ENCODE measurements at places on chromosomes 4 and X.

GRCh38 chrX:83759872-83760271, 101.1 kb upstream of the CYLC1 start:
- no peak for DNase-seq

DNA sequence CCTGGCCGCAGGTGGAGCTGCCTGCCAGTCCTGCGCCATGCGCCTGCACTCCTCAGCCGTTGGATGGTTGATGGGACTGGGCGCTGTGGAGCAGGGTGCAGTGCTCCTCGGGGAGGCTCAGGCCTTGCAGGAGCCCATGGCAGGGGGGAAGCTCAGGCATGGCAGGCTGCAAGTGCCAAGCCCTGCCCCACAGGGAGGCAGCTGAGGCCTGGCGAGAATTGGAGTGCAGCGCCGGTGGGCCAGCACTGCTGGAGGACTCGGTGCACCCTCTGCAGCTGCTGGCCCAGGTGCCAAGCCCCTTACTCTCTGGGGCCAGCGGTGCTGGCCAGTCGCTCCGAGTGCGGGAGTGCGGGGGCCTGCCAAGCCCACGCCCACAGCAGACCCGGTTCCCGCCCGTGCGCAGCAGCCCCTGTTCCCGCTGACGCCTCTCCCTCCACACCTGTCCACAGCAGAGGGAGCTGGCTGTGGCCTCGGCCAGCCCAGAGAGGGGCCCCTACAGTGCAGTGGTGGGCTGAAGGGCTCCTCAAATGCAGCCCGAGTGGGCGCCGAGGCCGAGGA, 275.9 kb upstream of the FRG1 start:
- no peak for DNase-seq

DNA sequence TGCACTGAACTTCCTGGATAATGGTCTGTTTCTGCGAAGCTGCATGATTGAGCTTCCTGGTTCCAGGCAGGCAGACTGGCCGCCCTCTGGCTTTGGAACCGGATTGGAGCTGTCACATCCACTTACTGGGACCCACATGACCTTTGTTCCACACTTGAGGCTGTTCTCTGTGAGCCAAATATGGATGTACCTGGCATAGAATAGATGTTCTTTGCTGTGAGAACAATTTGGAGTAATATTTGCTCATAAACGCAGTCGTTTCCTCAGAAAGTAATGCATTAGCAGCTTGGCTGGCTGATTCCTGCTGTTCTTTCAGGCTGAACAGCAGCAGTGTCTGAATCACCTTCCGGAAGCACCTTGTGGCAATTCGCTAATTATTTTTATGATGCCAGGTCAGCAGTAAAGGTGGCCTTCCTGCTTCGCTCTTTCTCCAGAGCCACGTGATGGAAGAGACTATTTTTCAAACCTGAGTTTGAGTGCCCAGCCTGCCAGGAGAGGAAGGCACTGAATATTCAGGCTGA, 78.1 kb upstream of the BOD1L1 start:
- no peak for DNase-seq

GRCh38 chr4:27046851-27047250, 186.2 kb downstream of the STIM2 start:
- no peak for DNase-seq

DNA sequence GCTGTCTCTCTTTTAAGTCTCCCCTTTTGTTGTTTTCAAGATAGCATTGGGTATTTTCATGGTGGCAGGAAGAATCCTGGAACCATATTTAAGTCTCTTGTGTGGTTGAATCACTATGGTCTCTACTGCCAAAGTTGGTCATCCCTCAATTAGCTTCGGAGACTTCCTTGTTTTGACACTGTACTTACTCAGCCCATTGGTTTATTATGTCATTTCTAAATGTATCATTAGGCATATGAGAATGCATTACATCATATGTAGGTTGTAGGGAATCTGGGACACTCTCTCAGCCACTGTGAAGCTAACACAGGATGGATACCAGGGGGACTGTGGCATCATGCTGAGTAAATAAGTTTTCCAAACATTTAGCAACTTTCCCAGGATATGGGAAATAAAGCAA, 211.8 kb downstream of the DTHD1 start:
- DNase-seq, result no peak

DNA sequence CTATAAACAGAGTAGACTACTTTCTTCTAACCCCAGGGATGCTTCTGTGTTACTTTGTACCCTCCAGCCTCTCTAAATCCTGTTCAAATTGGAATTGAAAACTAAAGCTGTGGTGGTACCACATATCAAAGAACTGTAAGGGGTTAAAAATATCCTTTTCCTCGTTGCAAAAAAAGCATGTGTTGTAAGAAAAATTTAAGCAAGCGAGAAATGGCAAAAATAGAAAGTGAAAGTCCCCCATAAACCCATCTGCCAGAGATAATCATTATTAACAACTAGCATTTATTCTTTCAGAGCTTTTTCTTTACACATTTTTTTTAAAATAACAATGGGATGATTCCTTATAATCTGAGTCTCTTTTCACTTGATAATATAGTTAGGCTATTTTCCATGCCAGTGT, 40.6 kb downstream of the TMEM164 start:
- no peak for DNase-seq

- no peak for DNase-seq
These were observed 56.7 kb downstream of the CCKAR start for GRCh38 chr4:26433556-26433955.

DNA sequence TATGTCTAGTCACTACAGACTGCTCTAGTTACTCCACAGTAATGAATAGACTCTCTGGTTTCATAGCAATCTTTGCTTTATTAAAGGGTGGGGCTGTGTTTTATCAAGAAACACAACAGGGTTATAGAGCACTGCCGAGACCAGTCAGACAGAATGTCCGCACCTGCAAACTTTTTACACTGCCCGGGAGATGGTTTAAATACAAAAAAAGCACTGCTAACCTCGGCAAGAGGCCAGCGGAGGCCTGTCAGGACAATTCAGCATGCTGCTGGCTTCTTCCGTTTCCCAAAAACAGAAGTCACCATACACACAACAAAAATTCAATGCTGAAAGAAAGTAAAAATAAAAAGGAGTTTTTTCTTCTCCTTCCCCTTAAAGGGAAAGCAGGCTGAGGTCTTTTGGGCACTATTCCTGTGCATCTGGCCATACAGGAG, 67.4 kb downstream of the IRF2 start:
- no peak for DNase-seq

DNA sequence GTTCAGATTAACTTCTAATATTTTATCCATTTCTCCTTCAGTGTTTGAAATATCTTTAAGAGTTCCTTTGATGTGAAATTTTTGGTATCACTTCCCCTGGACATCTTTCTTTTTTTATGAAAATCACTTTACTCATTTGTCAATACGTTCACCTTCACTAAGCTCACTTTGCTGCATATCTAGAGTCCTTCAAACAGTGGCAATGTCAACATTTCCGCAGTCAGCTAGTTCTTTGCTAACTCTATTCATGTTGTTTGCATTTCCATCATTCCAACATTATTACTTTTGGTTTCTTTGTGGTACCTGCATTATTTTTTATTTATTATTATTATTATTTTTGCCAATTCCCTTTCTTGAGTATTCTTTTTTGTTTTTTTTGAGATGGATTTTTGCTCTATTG, 203.0 kb downstream of the GPAT3 start:
- DNase-seq, result no peak

DNA sequence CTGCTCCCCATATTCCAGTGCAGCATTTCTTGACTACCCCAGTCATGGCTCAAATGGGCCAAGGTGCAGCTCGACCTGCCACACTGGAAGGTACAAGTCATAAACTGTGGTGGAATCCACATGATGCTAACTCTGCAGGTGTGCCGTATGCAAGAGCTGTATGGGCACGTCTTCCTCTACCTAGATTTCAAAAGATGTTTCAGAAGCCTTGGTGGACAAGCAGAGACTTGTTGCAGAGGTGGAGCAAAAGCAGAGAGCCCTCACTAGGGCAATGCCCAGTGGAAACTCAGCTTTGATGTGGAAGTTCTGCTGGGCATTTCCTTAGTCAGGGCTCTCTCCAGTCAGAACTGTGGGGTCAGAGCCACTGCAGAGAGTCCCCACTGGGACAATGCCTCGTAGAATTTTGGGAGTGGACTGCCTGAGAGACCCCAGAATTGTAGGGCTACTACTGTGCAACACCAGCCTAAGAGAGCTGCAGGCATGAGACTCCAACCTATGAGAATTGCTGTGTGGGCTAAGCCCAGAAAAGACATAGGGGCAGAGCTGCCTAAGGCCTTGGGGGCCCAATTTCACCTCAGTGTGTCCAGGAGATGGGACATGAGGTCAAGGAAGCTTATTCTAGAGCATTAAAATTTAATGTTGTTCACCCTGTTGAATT, 65.7 kb downstream of the BEX3 start:
- no peak for DNase-seq

- DNase-seq, result no peak
These were observed 212.5 kb upstream of the ZIC3 start for GRCh38 chrX:137353404-137353803.

- no peak for DNase-seq
These were observed 569 bp downstream of the RPS3A start for GRCh38 chr4:151099976-151100417.

DNA sequence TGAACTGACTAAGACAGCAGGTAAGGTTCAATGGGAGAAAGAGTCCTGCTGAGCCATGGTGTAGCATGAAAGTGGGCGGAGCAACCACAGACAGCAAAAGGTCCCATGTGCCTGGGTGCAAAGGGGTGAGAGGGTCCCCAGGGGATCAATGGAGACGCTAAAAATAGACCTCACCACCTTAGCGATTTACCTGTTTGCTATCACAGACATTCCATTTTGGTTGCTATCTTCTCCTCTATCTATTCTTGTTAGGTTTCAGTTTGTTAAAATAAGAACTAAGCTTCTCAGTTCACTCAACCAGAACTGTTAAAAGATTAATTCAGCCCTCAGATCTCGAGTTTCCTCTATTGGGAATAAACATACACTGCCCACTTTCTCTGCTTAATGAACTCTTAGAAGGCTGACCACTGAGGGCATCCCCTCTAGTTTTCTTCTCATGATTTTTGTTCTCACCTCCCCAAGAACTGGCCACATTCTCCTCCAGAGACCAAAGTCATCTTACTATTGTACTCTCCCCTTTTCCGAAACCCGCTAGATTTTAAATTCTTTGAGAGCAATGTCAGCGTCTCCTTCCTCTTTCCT, 136.7 kb downstream of the PARM1 start:
- DNase-seq, result no peak

GRCh38 chr4:152696764-152697261, 17.0 kb upstream of the TMEM154 start:
- DNase-seq, result no peak

DNA sequence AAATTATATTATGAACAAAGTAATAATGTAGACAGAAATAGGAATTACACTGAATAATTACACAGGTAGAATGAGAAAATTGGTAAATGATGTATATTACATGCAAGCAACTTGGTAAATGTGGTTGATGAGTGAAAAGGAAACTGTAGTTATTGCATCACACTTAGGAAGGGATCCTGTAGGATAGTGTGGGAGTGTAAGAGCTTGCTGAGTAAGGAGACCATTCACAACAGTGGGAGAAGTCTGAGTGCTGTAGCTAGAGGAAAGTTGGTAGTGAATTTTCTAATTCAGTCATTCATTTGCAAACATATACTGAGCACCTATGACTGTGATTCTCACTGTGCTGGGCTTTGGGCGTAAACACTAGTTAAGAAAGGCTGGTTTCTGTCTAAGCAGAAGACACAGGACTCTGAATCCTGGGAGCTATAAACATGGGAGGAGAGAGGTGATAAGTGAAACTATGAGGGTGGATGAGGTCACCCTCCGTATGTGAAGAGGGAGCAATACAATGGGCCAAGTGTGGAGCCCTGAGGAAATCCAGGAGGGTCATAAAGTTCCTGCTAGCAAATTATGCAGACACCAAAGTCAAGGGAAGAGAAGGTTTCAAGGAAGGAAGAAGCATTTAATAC, 14.2 kb upstream of the CPE start:
- no peak for DNase-seq

- DNase-seq, result no peak
These were observed 111.7 kb downstream of the AMER1 start for GRCh38 chrX:64093761-64094160.

DNA sequence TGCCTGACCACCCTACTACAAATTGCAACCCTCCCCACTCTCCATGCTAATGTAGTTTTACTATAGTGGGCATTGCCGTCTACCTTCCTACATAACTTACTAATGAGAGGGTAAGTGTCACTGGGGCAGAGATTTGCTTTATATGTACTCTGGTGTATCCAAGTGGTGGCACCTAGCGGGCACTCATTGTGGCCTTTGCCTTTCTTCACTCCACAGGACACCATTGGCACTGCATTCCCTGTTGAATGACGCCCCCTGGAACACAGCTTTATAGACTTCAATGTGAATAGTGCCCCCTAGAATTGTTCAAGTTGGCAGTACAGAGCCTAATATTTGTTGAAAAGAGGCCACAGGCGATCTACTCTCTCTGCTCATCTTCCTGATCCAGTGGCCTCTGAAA, 215.8 kb downstream of the MID1IP1 start:
- DNase-seq, result no peak

DNA sequence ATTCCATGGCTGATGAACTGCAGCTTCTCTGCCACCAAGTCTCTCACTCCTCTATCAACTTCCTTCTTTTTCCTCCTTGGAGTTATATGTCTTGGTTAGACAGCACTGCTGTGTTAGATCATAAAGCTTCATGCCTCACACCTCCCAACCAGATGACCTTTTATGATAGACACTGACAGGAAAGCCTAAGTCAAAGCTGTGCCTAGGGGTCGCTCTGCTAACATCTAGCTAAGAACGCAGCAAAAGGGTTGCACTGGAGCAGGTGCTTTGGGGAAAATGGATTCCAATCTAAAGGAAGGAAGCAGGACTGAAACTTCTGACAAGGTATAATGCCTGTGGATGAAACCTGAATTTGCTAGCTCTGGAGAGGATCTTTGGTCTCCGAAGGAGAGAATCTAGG, 509.7 kb downstream of the SMARCA1 start:
- DNase-seq, result no peak

DNA sequence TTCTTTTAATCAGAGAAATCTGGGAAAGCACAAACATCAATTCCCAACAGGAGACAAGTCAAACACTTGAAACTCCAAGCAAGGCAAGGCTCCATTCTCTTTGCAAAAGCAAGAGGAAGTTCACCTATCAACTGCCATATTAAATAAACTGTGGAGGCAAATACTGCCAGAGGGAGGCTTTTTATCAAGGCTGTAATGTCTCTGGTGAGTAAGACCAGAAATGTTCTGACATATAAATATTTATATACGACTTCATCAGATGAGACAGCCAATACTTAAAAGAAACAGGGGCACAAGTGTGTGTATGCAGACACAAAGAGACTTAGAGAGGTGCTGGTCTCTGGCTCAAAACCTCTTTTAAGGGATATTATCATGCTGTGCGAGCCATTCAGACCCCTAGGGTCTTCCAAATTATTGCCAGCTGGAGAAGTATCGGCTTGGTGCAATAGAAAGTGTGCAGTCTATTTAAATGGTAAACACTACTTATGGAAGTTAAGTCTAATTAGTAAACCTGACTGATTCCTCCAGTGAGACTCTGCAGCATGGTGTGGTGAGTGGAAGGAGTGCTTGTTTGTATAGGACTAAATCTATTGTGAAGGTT, 24.4 kb downstream of the DCX start:
- DNase-seq, result no peak
